Stimulated activated effector memory CD8-positive, alpha-beta T cell treated with anti-CD3 and anti-CD28 coated beads, Interleukin-12 subunit alpha, Interleukin-12 subunit beta, amount 100 ng/mL, for 72 hours (primary cell): ENCODE measurements at places on chromosomes 3 and 15.
A peak's percentile ranks its signal among the peaks of the same experiment; 100 is the strongest.

- no peak for DNase-seq
Observed at GRCh38 chr3:129632977-129633376, 26.5 kb upstream of the PLXND1 start.

GRCh38 chr3:3177861-3178497 lies 1.5 kb downstream of the CRBN start:
- DNase-seq, result no peak

GRCh38 chr3:42441791-42442190 lies 31.4 kb upstream of the LYZL4 start:
- no peak for DNase-seq

DNA sequence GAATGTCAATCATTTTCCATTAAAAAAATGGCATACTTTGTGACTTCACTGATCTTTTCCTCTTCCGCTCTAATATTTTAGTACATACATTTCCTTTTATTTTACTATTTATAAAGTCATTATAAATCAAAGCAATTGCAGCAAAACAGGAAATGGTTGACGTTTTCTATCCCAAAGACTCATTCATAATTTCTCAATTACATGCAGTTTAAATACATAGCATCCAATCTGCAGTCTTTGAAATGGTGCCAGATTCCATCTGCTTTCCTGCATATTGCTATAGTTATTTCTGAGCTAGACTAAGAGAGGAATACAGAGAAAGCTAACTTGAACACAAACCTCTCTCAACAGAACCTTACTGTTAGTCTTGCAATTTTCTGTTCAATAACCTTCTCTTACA lies 179.8 kb downstream of the ZPLD1 start:
- DNase-seq, result no peak

DNA sequence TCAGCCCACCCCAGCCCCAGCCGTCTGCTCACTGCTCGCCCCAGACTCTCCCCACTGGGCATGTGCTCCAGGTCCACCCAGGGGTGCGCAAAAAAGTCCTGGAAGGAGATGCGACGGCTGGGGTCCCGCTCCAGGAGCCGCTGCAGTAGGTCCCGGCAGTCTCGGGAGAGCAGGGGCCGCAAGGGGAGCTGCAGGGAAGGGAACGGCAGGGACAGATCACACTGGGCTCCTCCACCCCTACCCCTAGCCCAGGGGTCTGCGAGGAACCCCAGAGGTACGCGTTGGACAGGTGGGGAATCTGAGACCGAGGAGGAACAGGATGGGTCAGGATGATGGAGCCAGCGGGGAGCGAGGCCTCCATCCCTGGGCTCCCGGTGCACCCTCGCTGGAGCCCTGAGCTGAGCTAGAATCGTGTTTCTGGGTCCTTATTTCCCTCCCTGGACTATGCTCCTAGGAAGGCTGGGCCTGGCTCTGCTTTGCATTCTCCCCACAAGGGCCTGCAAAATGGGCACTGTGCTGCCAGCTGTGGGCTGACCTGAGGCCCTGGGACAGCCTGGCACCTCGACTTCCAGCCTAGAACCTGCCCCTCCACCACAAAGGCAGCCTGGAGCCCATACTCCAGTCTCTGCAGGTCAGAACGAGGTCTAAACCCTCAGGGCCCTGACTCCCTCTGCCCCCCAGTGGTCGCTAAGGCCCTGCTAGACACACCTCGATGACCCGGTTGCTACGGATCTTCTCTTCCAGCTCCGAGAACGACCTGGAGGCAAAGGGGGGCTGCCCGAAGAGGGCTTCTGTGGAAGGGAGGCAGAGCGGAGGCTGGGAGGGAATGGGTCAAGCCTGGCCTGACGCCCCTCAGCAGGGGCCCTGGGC lies 3.2 kb downstream of the ULK3 start:
- no peak for DNase-seq

GRCh38 chr3:44198284-44199269 lies 43.1 kb upstream of the TOPAZ1 start:
- peak; percentile 74 for DNase-seq

GRCh38 chr3:54324103-54324502 lies 201.8 kb downstream of the CACNA2D3 start:
- DNase-seq, result no peak

DNA sequence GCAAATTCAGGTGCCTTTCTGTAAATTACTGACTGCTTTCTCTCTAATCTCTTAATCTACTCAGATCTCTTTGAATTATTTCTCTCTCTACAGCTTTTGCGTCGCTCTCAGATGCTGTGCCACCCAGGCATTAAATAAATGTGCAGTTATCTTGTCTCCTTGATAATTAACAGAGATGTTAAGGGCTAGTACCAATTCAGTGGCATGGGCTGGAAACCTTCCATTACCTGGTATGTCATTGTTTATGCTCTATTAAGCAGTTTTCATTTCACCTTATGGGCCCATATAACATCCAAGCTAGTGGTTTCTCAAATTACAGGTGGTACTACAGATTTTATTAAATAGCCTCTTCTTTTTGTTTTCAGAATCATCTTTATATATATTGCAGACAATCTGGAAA lies 66.0 kb downstream of the PEX5L start:
- DNase-seq, result no peak

- DNase-seq, result no peak
Observed at GRCh38 chr3:43256714-43257461, 29.5 kb upstream of the SNRK start.

GRCh38 chr3:190677001-190677400 lies 163.1 kb downstream of the IL1RAP start:
- no peak for DNase-seq

- DNase-seq, result no peak
Observed at GRCh38 chr15:46278062-46278461, 643.2 kb downstream of the SQOR start.

- DNase-seq, result peak; percentile 75
Observed at GRCh38 chr15:42921342-42921731, 759 bp upstream of the TTBK2 start.

GRCh38 chr3:113721636-113722035 lies 24.4 kb downstream of the NAA50 start:
- no peak for DNase-seq

DNA sequence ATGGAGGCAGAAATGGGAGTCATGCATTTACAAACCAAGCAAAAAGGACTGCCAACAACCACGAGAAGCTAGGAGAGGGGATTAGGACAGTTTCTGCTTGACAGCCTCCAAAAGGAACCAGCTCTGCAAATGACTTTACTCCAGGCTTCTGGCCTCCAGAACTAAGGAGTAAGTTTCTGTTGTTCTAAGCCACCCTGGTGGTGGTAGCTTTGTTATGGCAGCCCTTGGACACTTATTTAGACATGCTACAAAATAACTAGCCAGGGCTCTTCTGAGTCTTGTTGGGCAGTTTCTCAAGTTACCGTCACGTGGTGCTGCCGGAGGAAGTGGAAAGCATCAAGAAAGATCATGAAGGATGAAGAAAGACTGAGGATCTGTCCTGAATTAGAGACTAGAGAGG lies 386.5 kb downstream of the LRTM1 start:
- DNase-seq, result no peak

DNA sequence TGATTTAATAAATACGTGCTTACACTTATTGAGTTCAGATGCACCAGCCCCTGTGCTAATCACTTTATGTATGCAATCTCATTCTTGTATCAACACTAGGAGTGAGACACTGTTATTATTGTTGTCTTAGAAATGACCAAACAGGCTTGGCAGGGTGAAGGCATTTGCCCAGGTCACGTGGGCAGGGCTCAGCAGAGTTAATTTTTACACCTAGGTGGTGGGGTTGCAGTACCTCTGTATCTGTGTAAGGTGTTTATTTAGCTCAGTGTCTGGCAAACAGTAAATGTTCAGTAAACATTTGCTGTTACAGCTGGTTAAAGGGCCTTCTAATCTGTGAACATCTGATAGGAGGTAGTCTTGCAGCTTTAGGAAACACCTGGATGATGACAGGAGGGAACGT lies 200.0 kb downstream of the CACNA2D3 start:
- no peak for DNase-seq
